ENCODE measurements at places on chromosomes 3 and 15.

DNA sequence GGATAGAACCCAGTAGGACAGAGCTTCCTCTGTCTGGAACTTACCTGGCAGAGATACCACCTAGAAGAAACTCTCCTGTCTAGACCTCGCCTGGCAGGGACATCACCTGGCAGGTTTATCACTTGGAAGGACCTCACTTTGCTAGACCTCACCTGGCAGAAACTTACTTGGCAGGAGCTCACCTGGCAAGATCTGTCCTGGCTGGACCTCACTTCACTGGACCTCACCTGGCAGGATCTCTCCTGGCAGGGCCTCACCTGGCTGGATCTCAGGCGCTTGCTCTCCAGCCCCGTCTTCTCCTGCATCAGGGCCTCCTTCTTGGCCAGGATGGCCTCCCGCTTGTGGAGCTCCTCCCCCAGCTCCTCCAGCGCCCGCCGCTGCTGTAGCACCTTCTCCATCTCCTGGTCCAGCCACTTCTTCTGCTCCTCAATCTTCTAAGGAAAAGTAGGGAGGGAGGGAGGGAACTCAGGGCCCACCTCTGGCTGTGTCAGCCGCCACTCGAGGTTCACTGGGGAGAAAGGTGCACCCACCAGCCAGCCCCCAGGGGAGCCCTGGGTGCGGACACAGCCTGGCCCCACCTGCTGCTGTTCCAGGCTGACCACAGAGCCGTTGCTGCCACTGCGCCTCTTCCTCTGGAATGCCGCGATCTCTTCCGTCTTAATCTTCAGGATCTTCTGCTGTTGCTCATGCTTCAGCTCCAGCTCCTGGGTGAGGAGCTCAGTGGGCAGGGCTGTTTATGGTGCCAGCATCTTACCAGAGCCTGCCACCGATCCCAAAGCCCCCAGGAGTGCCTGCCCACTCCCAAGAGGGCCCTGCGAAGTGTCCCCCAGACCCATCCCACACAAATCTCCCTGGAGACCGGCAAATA, 22.5 kb downstream of the KIF7 start:
- no peak for DNase-seq

GRCh38 chr3:49602877-49603411, 48.7 kb downstream of the BSN start:
- peak; percentile 17 for DNase-seq

GRCh38 chr15:96232335-96232734, 98.2 kb upstream of the NR2F2 start:
- no peak for DNase-seq

DNA sequence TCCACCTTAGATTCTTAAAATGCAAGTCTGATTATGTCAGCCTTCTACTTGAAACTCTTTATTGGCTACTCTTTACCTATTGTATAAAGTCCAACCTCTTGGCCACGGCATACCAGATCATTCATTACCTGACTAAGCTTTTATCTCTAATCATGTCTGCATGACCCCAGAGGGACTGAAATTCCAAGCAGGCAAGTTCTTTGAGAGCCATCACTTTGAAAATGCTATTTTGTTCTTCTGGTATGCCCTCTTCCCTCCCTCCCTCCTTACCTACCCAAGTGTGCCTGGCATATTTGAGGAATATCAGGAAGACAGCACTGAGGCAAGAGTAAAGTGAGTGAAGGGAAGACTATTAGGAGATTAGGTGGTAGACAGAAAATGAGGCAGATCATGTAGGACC, 57.5 kb downstream of the KCNMB2 start:
- DNase-seq = no peak

DNA sequence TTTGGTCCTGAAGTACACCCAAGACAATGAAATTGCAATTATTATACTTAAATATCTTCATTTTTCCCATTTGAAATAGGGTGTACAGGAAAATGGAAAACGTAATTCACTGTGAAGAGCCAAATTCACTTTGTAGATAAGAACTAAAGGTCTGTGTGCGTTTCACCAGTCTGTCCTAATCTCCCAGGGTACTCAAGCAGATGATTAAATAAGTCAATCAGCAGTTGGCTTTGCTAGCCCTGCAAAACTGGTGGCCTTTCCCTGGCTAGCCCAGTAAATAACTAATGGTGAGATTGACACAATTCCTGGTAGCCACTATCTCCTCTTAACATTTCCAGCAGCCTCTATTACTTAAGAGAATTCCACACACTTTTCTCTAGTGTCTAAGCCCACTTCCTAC, 389.3 kb downstream of the TBL1XR1 start:
- DNase-seq = no peak

- DNase-seq = no peak
These were observed 30.3 kb upstream of the HHATL start for GRCh38 chr3:42732829-42733459.

GRCh38 chr3:151002003-151002981, 29.8 kb upstream of the CLRN1 start:
- DNase-seq = no peak

- no peak for DNase-seq
These were observed 26.4 kb downstream of the CD96 start for GRCh38 chr3:111568355-111568754.

DNA sequence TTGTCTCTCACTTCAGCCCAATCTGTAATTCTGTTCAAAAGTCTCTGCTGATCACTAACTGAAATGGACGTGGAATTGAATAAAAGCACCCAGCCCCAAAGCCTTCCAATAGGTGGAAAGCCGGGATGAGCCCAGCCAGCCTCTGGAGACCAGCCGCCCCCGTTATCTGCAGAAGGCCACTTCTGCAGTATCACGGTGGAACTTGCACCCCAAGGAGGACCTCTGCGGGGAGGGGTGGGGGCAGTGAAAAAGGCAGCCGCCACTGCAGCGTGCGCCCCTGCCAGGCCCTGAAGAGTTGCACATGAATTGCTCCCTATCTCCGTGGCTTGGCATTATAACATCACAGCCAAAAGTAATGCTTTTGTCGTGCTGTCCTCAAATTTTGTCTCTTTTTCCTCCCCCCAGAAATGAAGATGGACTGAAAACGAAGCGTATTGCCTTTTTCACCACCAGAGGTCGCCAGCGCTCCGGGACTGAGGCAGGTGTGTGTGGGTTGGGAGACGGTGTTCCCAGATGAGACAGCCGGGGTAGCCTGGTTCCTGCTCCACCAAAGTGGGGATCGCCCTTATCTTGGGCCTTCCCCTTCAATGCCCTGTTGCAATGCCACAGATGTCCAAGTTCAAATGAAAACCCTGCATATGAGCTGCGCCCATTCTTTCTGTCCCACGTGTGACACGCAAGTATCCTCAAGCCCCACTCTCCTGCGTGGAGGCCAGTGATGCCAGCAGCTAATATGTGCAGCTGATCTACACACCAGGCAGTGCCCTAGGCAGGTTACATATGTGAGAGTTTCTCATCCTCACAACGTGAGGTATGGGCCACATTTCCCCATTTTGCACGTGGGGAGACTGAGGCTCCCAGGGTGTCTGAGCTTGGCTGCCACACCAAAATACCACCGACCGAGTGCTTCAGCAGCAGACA, 96.0 kb downstream of the LRRK1 start:
- DNase-seq = peak; percentile 62

DNA sequence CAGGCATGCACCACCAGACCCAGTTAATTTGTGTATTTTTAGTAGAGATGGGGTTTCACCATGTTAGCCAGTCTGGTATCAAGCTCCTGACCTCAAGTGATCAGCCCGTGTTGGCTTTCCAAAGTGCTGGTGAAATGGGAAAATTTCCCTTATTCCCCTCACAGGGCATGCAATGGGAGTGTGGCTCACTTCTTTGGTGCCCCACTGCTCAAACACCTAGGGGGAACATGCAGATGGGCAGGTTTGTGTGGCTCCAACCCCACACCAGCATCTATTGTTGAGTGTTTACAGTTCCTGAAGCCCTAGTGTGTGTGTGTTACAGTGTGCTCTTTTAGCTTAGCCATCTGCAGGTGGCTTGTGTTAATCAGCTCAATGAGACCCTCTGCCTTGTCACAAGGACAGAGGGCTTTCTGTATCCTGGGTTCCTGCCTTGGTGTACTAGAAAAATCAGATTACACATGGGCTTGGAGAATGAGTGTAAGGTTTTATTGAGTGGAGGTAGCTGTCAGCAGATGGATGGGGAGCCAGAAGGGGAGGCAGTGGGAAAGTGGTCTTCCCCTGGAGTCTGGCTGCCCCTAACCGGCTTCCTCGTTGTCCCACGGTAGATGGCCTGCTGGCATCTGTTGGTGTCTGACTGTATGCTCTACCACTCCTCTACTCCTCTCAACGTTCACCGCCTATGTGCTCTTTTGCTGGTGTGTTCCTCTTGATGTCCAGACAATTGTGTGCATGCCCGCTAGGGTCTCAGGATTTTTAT, 248.1 kb upstream of the CBLB start:
- no peak for DNase-seq

DNA sequence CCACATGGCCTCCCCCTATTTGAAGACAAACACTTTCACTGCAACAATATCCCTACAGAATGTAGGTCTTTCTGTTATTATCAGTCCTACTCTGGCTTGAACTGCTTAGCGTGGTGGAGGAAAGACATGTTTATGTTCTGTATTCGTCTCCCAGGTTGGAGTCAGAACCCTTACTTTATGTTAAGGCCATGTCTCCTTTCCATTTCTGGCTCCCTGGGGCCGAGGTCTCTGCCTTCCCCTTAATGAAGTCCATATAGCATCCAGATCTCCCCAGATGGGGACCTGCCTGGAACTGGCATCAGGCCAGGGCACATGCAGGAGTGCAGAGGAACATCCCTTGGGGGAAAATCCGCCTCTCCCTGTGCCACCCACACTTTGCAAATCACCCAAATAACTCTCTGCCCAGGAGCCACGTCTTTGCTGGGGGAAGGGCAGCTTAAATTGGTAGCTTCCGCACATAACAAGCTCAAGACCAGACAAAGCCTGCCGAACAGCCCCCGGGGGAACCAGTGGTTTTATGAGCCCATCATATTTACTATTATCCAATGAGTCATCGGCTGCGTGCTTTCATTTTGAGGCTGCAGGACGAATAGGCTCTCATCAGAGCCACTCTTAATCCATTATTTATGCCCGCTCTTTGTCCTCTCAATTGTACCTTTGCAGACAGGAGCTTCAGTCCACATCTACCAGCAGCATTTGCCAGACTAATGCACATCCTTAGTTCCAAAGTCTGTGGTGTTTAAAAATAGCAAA, 237.0 kb downstream of the UACA start:
- no peak for DNase-seq

GRCh38 chr15:22903961-22904534, 65.6 kb downstream of the NIPA2 start:
- no peak for DNase-seq

DNA sequence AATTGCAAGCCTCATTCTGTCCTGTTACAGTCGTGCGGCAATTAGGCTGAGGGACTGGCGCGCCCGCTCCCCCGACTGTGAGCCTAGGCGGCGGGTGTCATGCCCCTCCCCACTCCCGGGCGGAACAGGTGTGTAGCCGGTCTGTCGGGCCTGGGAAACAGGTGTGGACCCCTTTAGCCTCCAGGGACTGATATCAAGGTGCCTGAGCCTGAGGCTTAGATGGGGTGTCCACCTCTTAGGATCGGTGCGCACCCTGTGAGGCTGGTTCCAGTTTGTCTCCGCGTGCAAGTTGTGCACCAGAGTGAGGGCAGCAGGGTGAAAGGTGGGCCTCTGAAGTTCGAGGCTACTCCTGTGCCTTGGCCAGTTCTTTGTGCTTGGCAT, 686 bp downstream of the VPS8 start:
- DNase-seq = no peak

- DNase-seq = no peak
These were observed 144.0 kb upstream of the NANOGP8 start for GRCh38 chr15:35229085-35229484.

DNA sequence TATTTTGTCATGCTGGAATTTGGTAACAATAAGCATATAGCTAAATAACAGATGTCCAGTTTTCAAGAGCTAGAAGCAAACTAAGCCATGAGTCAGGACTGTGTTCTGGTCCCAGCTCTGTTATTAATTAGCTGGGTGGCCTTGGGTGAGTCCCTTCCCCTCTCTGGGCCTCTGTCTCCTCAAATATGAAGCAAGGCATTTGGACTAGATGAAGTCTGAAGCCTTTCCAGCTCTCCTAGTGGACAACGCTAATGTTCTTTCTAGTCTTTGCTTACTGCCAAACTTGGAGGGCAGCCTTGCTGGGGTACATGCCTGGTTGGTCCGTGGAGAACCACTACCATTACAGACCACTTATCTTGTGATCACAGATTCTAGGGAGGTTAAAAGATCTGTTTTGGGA, 127.6 kb downstream of the DUT start:
- DNase-seq = no peak

Data from stimulated activated CD4-positive, alpha-beta T cell treated with anti-CD3 and anti-CD28 coated beads, TNF-alpha, amount 100 ng/mL, for 4 hours (primary cell).